ENCODE measurements at places on chromosomes 13 and 19. TPM values are rescaled to one million over a fixed set of nuclear protein-coding genes. Genes with fewer than 3 reads are reported as not detected.

DNA sequence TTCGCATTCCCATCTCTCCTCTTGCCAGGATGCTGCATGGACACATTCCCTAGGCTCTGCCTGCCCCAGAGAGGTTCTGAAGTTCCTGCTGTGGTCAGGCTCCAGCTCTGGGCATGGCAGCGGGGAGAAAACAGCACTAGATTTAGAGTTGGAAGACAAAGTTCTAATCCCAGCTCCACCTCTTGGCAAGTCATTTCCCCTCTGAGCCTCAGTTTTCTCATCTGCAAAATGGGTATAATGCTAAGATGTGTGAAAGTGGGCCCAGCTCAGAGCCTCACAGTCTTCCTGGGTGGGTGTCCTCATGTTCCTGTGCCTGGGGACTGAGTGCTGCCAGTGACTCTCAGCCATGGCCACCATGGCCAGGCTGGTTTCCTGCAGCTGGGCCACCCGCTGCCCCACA is 9.6 kb downstream of the PEPD start:
- DNase-seq: no peak

- DNase-seq: no peak
Measured at GRCh38 chr19:33861950-33862349, 65.3 kb downstream of the KCTD15 start.

- DNase-seq: no peak
Measured at GRCh38 chr13:71721104-71721503, 145.9 kb downstream of the DACH1 start.

DNA sequence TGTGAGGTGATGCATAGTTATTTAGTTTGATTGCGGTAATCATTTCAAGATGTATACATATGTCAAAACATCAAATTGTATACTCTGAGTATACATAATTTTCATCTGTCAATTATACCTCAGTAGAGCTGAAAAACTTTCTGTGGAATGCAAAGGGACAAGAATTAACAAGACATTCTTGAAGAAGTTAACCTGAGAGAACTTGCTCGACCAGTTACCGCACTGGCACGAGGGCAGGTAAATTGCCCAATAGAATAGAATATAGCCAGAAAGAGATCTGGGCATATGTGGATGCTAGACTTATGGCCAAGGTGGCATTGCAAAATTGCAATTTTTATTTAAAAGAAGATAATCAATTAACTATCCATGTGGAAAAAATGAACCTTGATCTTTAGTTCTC is 42.3 kb upstream of the GJB6 start:
- DNase-seq: no peak

DNA sequence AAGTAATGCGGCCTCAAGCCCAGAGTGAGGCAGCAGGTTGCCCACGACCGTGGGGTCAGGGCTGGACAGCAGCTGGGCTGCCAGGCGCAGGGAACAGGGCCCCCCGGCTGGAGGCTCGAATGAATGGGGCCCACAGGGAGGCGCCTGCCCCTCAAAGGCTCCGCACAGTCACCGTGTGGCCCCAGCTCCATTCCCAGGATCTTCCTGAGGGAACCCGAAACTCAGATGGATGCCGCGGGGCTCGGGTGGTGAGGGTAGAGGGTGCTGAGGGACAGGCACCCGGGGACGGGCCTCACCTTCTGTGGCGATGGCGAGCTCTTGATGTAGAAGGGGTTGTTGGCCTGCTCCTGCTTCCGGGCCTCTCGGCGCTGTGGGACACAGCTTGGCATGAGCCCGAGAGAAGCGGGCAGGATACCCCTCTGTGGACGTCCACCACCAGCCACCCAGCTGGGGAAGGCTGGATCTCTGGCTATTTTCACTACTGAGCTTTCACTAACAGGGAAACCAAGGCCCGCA is 19.3 kb downstream of the IZUMO4 start:
- no peak for DNase-seq

DNA sequence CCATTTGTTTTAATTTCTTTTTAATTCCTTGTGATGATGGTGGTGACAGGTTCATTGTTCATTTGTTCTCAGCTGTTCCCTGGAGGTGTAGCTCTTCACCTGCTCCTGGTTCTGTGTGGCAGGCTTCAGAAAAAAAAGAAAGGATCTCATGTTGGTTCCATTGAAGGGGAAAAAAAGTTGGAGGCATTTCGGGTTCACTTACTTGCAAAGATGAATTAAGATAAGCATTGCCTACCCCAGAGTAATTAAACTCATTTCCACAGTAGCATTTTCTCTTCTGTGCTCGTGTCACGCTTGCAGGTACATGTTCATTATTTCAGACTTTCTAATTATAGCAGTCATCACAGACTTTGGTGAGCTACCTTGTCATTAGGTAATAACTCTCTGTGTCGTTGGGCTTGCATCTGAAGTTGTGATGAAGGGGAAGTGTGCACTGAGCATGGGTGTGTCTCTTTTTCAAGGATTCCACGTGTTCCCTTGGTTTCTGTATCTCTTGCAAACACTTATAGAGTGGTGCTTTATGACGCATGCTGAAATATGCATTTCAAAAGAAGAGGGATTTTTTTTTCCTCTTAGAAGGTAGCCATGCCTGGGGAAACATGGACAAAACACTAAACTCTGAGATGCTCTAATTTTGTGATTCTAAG is 69.1 kb downstream of the MTUS2 start:
- DNase-seq: no peak

DNA sequence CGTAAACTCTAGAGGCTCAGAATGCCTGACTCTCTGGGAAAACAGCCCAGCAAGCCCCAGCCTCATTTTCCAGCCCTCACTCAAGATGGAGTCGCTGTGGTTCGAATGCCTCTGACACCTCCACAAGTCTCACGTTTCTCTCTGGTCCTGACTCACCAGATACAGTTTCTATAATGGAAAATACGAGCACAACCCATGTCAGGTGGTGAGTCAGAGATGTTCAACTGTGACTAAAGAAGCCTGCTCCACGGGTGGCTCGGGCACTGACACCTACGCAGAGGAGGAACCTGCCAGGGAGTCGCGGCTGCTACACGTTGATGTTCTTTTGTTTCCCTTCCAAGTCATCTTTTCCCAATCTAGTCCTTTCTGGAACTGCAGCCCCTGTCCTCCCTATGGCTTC is 87.1 kb upstream of the STK24 start:
- DNase-seq: peak; percentile 14

- DNase-seq: peak; percentile 43
Measured at GRCh38 chr19:8334458-8335342, 8.4 kb downstream of the KANK3 start.

DNA sequence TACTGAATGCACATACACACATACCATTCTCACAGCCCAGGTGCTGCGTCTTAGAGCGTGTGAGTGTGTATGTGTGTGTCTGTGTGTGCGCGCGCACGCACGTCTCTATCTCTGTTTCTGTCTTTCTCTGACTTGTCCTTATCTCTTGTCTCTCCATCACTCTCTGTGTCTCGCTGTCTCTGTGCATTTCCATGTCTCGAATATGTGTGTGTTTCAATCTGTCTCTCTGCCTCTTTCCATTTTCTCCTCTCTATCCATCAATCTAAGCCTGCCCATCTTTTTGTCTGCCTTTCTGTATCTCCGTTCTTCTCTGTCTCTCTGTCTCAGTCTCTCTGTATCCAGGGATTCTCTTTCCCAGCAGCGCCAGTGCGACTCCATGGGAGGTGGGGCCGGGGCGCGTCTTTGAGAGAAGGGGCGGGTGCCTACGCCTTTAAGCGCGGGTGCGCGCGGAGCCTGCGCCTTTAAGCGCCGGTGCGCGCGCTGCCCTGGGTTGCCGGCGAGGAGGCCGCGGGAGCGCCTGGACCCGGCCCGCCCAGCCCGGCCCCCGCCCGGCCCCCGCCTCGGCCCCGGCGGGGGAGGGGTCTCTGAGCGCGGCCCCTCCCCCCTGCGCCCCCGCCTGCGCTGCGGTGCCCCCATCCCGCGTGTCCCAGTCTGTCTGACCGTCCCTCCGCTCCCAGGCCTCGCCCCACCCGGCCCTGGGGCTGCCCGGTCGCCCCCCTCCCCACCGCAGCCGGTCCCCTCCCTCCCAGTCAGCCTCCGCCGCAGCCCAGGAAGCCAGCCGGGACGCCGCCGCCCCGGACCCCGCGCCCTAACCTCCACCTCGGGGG is at the start of gene LRFN3:
TSS of gene LRFN3 (plus strand) at position 464 of the 827 bp plus-strand sequence. CDS start 3,052 bp downstream, outside the sequence.
- peak; percentile 58 for DNase-seq

DNA sequence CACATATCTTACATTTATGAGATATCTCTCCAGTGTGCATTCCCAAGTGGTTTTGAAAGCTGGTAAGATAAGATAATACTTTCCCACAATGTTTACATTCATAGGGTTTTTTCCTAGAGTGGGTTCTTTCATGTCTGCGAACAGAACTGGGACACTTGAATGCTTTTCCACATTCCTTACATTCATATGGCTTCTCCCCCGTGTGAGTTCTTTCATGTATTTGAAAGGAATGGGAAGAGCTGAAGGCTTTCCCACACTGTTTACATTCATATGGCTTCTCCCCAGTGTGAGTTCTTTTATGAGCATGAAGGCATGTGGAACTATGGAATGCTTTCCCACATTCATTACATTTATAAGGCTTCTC is 19.7 kb downstream of the ZNF433 start:
- no peak for DNase-seq

- peak; percentile 41 for DNase-seq
Measured at GRCh38 chr13:97982286-97982685, 28.8 kb downstream of the IPO5 start.

GRCh38 chr13:42112864-42113263 is 64.4 kb downstream of the DGKH start:
- DNase-seq: no peak

DNA sequence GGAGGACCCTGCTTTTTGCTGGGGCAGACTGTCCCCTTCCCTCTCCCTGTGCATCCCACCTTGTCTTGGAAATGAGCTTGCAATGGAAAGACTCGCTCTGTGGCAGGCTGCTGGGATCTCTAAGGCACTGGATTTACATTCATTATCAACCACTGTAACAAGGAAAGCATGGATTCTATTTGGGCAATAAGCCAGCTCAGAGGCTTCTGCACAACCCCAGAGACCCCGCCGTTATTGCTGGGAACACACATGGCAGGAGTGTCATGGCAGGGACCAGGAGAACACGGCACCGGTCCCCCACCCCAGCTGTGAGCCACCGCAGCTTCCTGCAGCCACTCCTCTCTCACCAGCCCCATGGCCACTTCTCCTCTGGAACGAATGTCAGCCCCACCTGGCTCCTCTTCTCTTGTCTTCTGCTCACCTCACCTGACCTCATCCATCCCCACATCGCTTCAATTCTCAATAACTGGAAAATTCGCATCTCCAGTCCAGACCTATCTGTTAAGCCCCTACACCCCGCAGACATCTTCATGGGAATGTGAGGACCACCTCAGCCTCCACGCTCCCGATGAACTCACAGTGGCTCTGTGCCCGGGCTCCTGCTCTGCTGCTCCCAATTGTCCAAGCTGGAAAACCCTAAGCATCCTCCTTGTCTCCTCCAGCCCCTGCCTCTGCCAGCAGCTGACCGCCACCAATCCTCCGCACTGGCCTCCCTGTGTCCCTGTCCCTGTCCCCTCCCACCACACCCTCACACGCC is 181.5 kb downstream of the USP12 start:
- no peak for DNase-seq

- no peak for DNase-seq
Measured at GRCh38 chr13:101880581-101880980, 428.1 kb downstream of the ITGBL1 start.

GRCh38 chr13:21530656-21531055 is 71.6 kb upstream of the ZDHHC20 start:
- no peak for DNase-seq

GRCh38 chr19:51020988-51021651 is 1.6 kb upstream of the KLK10 start:
- peak; percentile 63 for DNase-seq

- DNase-seq: peak; percentile 64
Measured at GRCh38 chr13:50161052-50161451, 145.8 kb downstream of the KCNRG start.

DNA sequence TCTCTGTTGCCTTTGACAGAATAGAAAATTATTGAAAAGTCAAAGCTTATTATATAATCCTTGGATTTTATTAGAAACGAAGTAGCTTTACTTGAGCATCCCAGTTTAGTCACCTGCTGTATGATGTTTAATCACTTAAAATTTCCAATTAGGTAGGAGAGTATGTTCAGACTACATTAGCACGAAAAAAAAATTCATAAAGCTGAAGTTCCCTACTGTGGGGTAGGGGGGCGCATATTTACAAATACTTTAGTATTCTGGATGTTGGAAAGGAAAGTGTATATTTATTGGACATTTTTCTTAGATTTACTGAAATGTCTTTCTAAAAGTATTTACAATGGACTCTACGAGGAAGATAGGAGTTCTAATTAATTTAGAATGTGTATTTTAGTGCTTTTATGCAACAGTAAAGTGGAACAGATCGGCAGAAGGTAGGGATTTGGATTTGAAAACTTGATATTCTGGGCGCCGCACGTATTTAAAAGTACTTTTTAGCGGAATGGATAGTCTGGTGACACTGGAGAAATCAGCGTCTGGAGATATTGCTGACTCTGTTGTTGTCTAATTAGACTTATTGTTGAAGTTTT is 1.9 kb downstream of the CDK8 start:
- DNase-seq: peak; percentile 32

DNA sequence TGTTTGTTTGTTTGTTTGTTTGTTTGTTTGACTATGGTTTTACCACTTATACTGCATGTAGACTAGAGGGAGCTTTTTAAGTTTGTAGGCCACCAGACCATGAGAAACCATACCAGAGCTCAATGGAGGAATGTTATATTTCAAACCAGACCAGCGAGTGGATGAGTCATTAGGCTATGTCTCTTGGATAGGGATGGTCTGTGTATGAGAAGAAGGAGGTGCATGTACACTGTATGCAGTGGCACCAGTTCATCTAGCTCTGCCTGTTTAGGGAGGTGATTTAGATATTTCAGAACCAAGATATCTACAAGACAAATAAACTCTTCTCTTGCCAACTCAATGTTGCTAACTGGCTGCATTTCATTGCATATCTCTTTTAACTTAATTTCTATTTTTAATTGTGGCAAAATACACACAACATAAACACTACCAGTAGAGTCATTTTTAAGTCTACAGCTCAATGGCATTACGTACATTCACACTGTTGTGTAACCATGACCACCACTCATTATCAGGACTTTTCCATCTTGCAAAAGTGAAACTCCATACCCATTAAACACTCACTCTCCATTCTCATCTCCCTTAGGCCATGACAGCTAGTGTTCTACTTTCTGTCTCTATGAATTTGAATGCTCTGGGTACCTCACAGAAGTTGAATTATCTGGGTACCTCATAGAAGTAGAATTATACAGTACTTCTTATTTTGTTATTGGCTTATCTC is 29.2 kb downstream of the SYDE1 start:
- DNase-seq: peak; percentile 14

GRCh38 chr19:16518061-16518460 is 21.9 kb downstream of the C19orf44 start:
- no peak for DNase-seq

The ZNF382 gene
- 4.6 TPM for total RNA-seq

The TLE6 gene
- total RNA-seq: 0.18 TPM

The IRS2 gene
- 15.2 TPM for total RNA-seq

All from fibroblast of the aortic adventitia (primary cell).